KBM-7 (cell line): ENCODE measurements at places on chromosomes 3 and 15.

GRCh38 chr15:45641999-45642932 is 7.4 kb downstream of the SQOR start:
- peak; percentile 54 for DNase-seq

GRCh38 chr15:68316061-68316804 is 38.7 kb downstream of the FEM1B start:
- DNase-seq: no peak

- DNase-seq: no peak
Measured at GRCh38 chr3:50137531-50137930, 17.6 kb upstream of the SEMA3F start.

DNA sequence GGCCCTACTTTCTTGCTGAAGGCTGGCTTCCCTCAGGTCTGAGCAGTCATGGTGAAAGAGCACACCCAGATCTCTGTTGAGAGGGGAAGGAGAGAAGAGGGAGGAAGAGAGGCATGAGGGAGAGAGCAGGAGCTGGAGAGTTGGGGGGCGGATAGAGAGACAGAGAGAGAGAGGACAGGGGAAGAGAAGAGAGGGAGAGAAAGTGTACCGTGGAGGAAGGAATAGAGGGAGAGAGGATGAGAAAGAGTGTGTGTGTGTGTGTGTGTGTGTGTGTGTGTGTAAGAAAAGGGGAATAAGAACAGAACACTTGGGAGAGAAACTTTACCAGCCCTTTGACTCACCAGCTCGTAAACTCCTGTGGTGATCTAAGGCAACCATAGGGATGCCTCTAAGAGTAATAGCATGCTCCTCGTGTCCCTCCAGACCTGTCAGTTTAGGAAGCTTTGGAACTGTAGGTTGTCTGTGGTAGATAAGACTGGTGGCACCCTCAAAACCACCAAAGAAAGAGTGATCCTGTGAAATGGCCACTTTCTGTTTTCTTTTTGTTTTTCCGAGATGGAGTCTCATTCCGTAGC is 18.2 kb downstream of the ZNF592 start:
- DNase-seq: peak; percentile 58

GRCh38 chr3:150965436-150965835 is 7.1 kb downstream of the CLRN1 start:
- no peak for DNase-seq

DNA sequence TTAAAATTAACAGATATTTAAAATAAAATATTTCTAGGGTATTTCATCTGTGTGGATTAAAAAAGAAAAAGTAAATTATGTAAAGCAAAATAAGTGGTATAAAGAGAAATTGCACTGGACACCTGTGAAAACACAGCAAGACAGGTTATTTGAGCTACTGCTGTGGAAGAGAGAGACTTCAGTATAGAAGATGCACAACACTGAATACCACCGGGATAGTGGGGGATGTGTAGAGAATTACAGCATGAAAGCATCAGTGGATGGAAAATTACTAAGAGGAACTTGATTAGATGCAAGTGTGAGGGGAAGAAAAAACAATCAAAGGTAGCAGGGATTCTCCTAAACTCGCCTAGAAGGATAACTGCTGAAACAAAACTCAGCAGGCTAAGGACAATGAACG is 1242.5 kb upstream of the GBE1 start:
- no peak for DNase-seq

DNA sequence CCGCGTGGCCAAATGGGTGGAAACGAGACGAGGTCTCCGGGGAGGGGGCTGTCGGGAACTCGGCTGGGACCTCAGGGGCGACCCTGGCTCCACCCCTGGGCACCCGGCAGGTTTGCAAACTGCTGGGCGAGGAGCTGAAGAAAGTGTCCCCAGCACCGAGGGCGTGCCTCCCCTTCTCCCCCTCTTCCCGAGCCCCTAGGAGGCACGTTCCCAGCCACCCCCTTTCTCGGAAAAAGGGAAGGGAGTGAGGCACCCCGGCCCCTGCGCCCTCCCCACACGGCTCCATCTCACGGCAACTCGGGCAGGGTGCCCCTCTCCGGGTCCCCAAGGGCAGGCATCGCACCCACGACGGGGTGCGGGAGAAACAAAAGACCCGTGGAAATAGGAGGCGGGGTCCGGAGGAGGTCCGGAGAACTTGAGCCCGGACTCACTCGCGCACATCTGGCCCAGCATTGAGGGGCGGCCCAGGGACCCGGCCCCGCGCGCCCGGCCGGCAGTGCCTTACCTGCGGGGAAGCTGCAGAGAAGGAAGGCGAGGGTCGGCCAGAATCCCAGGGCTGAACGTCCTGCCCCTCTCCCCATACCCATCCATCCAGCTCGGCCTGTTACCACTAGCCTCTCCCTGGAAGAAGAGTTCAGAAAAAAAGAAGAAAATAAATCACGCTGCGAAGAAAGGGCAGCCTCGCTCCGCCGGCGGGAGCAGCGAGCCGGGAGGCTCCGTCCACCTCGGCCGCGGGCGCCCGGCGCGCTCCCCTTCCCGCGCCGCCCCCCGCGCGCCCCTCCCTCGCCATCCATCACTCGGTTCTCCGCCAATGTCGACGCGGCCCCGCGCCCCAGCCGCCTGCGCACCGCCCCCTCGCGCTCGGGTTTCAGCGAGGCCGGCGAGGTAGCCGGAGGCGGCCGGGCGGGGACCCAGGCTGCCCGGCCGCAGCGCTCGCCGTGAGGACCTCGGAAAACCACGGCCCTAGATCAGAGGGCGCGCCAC is 16.3 kb downstream of the RGMA start:
- DNase-seq: peak; percentile 24

DNA sequence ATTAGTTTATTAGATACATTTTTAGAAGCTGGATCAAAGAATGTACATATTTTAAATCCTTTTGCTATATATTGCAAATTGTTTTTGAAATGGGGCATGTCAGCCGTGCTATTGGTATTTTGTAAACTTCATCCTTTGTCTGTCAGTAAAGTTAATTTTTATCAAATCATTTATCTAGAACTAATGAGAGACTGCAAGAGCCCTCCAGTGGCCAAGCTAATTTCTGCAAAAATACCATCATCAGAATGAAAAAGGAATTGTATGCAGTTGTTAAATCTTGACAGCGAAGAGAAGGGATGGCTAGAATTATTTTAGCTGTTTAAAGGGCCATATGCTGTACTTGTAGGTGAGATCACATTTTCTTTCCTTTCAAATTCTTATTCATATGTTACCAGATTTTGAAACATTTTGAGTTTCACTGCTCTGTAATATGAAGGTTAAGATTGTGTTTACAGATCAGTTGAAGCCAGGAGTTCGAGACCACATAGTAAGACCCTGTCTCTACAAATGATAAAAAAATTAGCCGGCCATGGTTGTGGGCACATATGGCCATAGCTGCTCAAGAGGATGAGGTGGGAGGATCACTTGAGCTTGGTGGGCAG is 8.1 kb upstream of the CLDN11 start:
- DNase-seq: peak; percentile 42

DNA sequence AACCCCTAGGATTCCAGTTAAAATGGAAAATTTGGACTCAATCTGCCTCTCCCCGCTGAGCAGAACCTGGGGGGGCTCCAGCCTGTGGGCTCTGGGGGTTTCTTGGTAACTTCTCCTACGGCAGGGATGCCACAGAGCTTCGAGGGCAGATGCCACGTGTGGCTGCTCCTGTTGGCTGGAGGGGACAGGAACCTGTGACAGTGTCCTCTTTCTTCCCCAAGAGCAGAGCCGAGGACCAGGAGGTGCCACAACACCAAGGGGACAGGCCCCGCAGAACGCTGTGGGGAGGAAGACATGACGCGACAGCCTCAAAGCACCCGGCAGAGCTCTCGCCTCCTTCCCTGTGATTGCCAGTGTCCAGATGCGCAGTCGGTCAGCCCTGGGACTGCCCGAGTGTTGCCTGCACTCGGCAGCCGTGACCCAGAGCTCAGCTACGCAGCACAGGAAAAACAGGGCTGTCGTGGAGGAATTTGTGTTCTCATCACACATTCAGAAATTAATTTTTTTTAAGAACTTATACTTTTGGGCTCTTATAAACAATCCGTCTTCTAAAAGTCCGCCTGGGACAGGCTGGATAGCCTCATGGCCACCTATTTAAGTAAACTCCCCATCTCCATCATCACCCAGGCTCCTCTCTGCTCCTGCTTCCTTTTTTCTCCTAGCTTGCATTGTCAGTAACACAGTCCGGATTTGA is 131.9 kb upstream of the MEF2A start:
- no peak for DNase-seq

DNA sequence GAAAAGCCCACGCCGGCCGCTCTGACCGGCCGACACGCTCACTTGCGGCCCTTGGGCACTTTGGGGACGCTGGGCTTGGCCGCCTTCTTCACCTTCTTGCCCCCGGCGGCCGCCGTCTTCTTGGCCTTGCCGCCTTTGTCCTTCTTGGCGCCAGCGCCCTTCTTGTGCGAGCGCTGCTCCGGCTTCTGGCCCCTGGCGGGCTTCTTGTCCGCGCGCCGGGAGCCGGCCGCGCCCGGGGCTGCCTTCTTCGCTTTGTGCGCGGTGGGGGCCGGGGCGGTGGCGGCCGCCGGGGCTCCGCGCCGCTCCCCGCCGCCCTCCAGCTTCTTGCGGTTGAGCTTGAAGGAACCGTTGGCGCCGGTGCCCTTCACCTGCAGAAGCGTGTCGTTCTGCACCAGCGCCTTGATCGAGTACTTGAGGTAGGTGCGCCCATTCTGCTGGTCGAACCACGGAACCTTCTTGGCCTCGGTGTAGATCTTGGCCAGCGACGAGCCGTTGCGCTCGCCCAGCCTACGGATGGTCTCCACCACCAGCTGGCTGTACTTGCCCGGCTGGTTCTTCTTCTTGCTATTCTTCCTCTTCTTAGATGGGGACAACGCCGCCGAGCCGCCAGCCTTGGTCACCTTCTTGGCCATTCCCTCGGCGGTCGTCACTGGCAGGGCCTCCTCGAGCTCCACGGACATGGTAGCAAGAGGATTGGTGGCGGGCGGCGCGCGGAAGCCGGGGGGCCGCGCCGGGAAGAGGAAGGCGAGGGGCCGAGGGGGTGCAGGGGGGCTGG is 36.7 kb downstream of the HMCES start:
- peak; percentile 46 for DNase-seq

DNA sequence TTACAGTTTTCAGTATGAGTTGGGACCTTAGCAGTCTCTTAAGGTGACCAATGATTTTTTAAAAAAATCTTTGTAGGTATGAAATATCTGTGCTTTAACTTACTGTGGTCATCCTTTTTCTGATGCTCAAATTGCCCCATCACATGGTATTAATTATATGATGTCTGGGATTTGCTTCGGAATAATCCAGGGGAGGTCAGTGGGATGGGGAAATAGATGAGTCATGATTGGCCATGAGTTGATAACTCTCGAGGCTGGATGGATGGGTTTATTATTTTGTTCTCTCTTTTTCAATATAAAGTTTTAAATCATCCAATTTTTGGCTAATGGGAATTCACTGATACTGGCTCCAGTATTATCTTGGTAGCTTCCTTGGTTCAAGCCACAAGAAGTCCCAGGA is 370.3 kb upstream of the TPM1 start:
- no peak for DNase-seq

DNA sequence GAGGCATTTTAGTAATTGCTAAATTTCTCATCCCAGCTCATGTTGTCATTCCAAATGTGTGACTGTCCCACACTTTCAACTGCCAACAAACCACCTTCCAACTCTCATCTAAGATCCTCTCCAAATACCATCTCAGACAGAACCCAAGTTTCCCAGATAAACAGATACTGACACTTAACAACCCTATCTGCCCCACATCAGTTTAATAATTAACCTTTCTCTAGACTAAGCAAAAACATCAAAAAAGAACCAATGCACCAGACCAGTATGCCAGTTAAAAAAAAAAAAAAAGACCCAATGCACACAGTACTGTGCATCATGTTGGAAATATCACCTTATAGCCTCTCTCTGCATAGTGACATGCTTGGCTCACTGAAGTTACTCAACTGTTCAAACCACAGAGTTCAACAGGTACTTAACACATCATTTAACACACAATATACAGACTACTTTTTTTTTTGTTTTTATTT is 5.5 kb downstream of the SFMBT1 start:
- no peak for DNase-seq

DNA sequence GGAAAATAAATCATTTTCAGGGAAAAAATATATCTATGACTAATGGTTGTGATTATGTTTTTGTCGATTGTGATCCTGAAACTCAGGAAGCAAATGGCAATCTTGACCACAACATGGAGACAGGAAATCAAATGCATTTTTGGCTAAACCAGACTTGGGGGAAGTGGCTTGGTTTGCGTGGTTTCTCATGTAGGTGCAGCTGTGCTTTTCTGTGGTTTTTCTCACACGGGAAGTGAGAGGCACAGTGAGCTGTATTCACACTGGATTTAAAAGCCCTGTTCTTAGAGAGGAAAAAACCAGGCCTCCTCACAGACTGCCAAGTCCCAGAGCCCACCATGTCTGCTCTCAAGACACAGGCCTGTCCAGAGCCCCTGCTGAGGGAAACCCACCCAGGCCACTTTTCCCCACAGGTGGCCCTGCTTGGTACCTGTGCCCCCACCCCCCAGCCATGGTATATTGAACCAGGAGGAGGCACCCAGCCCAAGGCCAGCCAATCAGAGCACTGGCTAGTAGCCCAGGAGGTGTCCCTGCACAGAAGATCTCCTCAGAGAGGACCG is 46.1 kb downstream of the BTD start:
- DNase-seq: peak; percentile 92

GRCh38 chr3:106577241-106577640 is 708.4 kb upstream of the CBLB start:
- DNase-seq: no peak

- no peak for DNase-seq
Measured at GRCh38 chr15:26182441-26182840, 319.3 kb upstream of the ATP10A start.

DNA sequence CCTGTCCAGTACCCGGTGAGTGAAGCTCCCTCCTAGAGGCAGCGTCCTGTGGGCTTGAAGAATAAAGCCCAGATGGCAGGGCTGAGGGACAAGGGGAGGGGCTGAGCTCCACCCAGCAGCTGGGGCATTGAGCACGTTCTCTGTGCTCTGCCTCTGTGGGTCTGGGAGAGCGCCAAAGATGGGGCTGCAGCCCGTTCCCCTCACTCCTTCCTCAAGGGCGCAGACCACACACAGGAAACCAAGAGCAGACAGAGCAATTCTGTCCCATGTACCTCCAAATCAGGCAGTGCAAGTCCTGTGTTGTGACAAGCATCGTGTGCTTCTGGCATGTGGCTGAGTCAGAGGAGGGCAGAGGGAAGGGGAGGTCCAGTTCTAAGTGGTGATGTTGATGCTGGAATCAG is 15.7 kb upstream of the KIF23 start:
- peak; percentile 67 for DNase-seq

DNA sequence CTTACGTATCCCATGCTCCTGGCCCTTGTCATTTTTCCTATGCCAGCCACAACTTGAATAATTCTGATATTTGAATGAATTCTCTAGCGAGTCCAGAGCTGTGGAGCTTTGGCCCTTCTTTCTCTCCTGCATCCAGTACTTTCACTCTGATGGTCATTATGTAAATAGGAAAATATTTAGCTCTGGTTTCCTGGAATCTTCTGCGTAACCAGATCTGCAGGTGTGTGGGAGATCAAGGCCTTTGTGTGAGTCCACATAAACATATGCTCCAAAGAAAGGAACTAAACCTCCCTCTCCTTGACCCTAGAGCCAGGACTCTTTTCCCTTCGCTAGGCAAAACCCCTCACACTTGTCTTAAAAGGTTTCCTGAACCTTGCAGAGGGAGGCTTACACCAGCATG is 132.5 kb upstream of the THBS1 start:
- no peak for DNase-seq
